NCI-H1436 treated with DMSO at 0.1 percent for 48 hours (cell line): ENCODE measurements at places on chromosomes 1 and 21.

- DNase-seq = no peak
Measured at GRCh38 chr1:244437086-244437468, 14.6 kb downstream of the ADSS2 start.

GRCh38 chr1:54215523-54215922 lies 15.6 kb downstream of the MRPL37 start:
- DNase-seq = no peak

GRCh38 chr1:67773462-67773861 lies 59.8 kb downstream of the GNG12 start:
- no peak for DNase-seq

DNA sequence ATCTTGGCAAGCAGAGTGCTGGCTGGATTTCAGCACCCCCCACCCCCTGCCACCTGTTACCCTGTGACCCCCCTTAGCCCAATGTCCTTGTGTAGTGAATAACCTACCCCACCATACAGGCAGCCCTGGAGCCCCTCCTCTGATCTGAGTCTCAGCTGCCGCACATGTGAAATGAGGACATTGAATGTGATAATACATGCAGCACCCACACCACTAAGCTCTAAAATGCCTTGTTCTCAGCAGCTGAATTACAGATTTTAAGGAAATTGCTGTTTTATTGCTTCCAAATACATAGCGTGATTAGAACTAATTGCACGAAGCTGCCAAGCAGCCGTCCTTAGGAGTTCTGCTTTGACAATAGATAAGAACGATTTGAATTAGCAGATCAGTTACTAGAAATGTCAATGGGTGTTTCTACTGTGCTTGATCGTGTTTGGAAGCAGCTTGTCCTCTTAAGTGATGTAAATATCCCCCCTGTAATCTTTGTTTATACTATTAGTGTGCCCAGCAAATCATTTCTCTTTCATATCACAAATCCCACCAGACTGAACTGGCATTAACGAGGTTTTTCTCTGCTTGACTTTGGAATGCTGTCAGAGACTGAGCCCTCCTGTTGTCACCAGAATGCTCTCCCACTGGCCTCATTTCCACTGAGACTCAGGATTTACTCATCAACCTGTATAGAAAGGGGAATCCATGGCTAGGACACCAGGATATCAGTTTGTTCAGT lies 4.9 kb downstream of the SLAMF8 start:
- DNase-seq = peak; percentile 66

GRCh38 chr1:53372501-53372951 lies 44.7 kb upstream of the LRP8 start:
- DNase-seq = no peak

- DNase-seq = no peak
Measured at GRCh38 chr1:167431261-167431908, 86.9 kb downstream of the CD247 start.

DNA sequence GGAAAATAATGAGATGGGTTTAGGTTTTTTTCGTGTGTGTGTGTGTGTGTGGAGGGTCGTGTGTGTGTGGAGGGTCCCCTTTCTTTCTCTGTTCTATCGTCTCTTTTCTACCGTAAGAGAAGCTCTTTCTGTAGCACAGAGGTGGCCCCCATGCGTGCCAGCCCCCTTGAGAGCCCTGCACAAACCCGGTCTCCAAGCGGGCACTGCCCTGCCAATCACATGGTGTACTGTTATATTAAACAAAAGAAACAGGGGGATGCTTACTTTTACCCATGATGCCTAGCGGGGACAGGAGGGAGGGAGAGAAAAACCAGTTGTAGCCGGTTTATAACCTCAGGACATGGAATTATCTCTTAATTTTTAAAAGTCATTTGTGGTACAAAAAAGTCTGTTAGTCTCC lies 41.0 kb downstream of the GATAD2B start:
- DNase-seq = peak; percentile 78

DNA sequence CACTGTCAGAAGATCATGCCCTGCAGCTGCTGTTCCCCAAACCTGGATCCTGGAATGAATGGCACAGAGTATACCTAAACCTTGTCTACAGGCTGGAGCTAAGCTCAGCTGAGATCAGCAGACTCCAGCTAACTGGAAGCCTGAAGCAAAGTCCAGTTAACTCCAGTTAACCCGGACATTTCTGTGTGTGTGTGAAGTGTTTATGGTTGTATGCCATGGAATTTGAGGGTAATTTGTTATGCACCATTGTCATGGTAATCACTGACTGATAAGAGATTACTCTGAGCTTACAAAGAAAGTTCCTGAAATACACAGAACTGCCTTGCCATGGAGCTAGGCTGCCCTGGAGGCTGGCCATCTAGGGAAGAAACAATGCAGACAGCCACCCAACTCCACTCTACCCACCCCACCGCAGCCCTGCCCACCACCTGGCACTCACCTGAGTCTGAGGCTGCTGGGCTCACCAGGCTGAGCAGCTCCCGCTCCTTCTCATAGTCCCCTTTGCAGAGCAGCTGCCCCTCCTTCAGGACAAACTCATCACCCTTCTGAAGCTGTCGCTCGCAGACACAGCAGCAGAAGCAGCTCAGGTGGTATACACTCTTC lies 107.4 kb downstream of the LMX1A start:
- no peak for DNase-seq

DNA sequence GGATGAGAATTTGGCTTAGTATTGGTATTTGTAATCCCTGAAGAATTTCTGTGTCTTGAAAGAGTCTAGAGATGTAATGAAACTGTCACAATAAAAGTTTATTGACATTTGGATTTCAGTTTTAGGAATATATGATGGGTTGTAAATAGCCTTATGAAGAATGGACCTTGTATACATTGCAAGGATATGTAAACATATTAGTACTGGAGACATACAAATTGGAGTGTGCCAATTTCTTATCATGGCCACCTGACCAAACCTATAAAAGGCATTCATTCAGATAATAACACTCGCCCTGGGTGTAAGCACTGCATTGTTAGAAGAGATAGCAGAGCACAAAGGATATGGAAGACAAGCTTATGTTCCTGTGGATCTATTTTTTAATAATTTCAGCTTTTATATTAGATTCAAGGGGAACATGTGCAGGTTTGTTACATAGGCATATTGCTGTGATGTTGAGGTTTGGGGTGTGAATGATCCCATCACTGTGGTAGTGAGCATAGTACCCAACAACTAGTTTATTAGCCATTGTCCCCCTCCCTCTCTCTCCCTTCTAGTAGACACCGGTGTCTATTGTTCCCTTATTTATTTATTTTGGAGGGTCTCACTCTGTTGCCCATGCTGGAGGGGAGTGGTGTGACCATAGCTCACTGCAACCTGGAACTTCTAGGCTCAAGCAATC lies 8.6 kb downstream of the S1PR1 start:
- no peak for DNase-seq

- DNase-seq = no peak
Measured at GRCh38 chr1:175804561-175804960, 61.2 kb upstream of the TNR start.

GRCh38 chr1:174114788-174115448 lies 44.4 kb upstream of the RABGAP1L start:
- no peak for DNase-seq

DNA sequence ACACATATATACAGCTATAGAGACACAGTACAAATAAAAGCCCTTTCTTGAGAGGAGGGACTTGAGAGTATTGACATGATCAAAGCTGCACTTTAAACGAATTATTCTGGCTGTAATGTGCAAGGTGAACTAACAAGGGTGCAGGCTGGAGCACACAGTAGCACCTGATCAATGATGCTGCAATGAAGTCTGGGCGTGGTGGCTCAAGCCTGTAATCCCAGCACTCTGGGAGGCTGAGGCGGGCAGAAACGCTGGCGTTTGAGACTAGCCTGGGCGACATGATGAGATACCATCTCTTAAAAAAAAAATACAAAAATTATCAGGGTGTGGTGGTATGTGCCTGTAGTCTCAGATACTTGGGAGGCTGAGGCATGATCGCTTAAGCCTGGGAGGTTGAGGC lies 14.1 kb upstream of the CTH start:
- no peak for DNase-seq

- DNase-seq = no peak
Measured at GRCh38 chr1:159594625-159595405, 7.2 kb downstream of the APCS start.

GRCh38 chr1:230279583-230279945 lies 146.6 kb downstream of the PGBD5 start:
- no peak for DNase-seq

GRCh38 chr1:88168126-88168525 lies 515.9 kb upstream of the PKN2 start:
- DNase-seq = no peak

DNA sequence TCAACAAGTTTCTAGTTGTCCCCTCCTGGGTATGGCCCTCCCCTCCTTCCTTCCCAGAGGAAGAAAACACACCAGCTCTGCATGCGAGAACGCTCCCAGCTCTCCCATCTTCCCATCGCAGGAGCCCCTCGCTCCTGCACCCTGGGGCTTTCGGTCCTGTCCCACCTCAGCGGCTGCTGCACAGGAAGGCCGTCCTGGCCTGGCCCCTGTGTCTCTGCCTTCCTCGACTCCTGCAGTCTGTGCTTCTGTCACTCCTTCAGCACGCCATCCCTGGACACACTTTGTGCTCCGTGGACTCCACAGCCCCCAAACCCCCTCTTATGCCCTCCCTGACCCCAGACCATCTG lies 23.2 kb downstream of the KRTAP10-1 start:
- no peak for DNase-seq

DNA sequence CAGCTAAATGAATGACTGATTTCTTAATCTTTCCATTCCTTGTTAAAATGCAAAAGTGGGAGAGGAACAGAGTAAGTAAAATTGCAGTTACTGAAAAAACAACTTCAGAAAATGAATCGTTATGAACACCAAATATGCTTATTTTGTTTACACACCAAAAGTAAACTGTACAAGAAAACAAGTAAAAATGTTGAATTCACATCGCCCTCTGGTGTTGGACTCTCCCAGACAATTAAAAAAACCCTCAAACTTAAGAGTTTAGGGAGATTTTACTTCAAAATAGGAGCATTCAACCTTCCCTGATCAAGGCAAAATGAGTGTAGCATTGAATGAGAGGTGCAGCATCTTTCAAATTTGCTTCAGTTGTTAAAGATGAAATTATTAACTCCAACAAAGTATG lies 19.4 kb upstream of the ESRRG start:
- DNase-seq = no peak

DNA sequence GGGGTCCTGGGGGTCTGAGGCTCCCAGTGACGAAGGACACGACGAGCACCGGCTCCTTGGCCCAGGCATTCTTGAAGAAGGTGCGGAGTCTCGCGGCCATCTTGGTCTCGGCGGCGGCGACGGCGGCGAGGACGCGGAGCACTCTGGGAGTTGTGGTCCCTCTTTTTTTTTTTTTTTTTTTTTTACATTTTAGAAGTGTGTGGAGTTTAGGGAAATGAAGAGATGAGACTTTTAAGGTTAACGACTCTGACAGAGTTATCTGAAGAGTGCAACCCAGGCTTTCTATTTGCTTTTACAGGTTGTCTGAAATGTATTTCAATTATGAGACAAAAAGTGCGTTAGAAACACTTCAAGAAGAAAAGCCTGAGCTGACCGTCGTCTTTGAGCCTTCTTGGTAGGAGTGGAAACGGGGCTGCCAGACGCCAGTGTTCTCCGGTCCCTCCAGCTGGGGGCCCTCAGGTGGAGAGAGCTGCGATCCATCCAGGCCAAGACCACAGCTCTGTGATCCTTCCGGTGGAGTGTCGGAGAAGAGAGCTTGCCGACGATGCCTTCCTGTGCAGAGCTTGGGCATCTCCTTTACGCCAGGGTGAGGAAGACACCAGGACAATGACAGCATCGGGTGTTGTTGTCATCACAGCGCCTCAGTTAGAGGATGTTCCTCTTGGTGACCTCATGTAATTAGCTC lies 9.7 kb downstream of the OR2B11 start:
- no peak for DNase-seq

DNA sequence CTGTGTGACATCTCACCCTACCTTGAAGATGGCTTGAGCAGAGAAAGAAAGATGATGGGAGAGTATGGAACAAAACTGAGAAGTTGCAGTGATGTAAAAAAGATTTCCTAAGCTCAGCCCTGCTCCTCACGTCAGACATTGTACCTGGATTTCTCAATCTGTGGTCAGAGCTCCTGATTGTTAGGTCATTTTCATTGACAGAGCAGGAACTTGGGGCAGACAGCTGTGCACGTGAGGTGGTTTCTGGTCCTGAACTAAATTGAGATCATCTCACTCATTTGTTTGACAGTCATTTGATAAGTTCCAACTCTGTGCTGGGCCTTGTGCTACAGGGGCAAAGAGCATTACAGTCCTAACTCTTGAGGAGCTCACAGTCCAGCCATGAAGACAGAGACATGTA lies 10.2 kb downstream of the TRAF3IP3 start:
- DNase-seq = no peak

DNA sequence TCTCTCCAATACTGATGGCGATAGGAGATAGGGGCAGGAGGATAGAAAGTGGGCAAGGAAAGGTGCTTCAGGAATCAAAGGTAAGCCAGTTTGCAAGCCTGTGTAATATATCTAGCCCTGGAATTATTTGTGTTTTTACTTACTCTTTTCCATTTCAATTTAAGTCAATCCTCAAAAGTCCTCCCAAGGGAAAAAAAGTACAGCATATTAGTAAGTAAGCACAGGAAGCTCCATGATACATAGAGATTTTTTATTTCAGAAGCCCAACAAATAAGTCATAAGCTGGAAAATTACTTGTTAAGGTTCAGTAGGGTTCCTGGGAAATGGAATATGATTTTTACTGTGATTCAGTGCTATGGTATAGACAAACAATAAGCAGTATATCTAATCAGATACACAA lies 337.7 kb upstream of the DUSP10 start:
- DNase-seq = no peak

- DNase-seq = no peak
Measured at GRCh38 chr1:223260712-223261111, 103.3 kb downstream of the SUSD4 start.

GRCh38 chr1:215554865-215555264 lies 12.2 kb upstream of the KCTD3 start:
- DNase-seq = no peak

DNA sequence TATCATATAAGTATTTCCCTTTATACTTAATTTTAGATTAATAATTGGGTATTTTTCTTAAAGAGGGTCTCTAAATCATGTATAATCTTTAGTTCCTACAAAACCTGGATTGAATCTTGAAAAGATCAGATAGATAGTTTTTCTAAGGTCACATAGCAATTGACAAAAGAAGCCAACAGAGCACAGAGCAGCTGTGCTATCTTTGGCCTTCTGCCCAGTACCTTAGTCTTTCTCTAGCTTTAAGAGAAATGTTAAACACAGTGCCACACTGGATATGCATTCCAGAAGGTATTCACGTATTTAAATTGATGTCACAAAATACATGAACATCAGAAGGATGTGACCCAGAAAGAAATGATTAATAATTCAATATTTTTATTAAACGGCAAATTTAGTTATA lies 86.8 kb downstream of the C21orf91 start:
- DNase-seq = no peak
